Foreskin melanocyte (primary cell): ENCODE measurements at places on chromosomes 7 and 10.

- peak; percentile 39 for DNase-seq
Observed at GRCh38 chr10:69567920-69568319, 5.3 kb downstream of the NEUROG3 start.

GRCh38 chr7:77797734-77798393 is 370 bp downstream of the TMEM60 start:
- DNase-seq: no peak

DNA sequence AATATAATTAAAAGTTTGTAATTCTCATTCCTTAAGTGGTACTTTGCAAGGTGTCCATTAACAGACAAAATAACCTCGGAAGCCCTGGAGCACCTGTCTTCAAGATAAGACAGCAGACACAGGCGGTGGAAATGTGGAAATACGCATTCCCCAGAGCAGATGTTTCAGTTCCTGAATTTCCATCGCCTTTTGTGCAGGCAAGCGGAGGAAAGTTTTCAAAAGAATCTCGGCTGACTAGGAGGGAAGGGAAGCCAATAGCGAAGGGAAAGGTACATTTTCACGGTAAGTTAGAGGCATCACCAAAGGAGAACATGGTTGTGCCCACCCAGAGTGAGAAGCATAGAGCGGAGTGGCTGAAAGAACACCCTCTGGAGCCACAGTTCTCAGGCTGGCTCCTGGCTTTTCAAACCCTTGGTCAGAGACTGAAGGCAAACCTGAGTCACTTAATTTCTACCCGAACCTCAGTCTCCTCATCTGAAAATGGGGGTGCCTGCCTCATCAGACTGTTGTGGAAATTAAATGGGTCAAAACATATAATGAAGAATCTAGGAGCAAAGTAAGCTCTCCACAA is 13.6 kb downstream of the CPA1 start:
- DNase-seq: no peak

- DNase-seq: no peak
Observed at GRCh38 chr10:115871855-115872254, 401.2 kb downstream of the GFRA1 start.

DNA sequence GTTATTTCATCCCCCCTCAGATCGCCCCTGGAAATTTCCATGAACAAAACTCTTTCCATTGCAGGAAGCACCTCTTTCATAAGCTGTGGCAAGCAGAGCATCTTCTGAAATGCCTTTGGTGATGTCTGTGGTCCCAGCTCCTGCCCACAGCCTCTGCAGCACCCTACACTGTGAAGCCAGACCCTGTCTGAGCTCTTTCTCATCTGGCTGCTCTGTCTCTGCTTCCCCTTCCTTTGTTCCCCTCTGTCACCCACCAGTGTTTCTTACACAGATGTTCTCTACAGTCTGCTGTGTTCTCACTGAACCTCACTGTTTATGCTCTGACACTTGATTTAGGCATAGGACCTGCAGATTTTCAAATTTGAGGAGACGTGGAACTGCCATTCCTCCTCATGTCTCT is 1.9 kb upstream of the TAS2R39 start:
- no peak for DNase-seq

DNA sequence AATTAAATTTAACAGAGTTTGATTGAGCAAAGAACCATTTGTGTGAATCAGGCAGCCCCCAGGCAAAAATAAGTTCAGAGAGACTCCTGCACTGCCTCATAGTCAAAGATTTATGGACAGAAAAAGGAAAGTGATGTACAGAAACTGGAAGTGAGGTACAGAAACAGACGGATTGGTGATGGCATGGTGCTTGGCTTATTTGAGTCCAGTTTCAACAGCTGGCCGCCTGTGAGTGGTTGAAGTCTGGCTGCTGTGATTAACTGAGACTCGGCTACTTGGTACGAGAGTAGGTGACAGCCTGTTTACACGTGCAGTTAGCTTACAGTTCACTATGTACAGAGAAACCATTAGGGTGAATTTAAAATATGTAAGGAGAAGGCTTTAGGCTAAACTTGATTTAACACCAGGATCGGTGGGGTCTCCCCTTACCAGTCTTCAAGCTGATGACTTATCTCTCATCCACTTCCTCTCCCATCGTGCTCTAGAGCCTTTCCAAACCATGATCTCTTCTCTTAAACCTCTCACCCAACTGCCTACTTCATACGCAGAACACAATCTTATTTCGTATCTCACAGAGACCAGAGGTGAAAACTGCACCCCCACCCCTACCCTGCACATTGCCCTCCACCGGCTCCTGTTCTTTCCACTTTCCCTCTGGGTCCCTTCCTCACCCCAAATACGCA is 5.0 kb upstream of the MSMB start:
- DNase-seq: no peak

DNA sequence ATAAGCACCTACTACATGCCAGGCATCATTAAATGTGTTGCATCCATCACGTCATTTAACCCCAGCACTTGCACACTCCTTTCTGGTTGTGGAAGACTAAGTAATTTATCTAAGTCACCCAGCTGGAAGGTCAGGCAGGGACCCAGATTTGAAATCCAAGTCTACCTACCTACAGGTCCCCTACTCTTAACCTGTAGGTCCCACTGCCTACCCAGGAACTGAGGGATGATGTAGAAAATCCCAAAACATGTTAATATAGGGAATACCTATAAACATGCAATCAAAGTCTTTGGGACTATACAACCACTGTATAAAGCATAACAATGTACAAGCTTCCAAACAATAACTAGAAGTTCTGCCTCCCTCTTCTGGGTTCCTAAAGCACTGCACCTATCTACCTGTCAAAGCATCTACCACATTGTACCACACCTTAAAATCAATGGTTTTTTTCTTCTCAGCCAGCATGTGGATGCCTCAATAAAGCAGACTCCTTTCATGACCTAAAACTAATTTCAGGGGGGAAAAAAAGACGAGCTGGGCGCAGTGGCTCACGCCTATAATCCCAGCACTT is 5.6 kb downstream of the IL6 start:
- no peak for DNase-seq

DNA sequence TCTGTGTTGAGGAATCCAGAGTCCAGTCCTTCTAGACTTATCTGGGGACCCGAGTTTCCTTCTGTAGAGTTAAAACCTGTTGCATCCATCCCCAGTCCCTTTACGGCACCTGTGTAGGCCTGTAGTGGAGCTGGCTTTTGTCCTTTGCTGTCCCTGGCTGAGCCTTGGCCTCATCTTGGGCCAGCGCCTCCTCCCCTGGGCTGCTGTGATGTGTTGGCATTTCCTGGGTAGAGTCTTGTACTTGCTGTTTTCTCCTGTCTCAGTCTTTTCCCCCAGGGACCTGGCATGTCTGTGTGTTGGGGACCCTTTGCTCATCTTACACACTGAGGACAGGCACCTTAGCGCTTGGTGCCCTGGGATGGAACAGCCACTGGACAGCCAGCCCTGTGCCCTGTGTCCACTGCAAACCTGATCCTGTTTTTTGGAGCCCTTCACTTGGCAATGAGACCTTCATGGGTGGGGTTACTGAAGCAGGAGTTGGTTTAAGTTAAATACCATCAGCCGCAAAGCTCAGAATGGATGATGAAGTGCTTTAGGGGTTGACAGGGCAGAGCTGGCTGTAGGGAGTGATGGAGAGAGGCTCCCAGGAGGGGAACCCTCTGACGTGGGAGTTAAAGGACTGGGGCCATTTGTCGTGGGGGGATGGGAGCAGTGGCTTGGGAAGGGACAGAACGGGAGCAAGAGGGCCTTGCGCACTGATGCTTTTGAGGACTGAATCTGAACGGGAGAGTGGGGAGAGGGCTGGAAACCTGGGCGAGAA is 50.9 kb downstream of the CUX1 start:
- DNase-seq: no peak

GRCh38 chr7:46990761-46991160 is 591.1 kb downstream of the TNS3 start:
- peak; percentile 81 for DNase-seq

- no peak for DNase-seq
Observed at GRCh38 chr10:6059506-6059905, 2.7 kb downstream of the IL2RA start.

- DNase-seq: no peak
Observed at GRCh38 chr10:100081075-100082001, at the start of gene CPN1. Gene CPN1, minus strand, starts transcription at chr10:100081869. Its CDS starts 244 bp downstream, at chr10:100081625.

GRCh38 chr7:106377847-106378361 is 93.1 kb upstream of the NAMPT start:
- no peak for DNase-seq

GRCh38 chr10:126352453-126352852 is 35.8 kb downstream of the ADAM12 start:
- DNase-seq: no peak

- no peak for DNase-seq
Observed at GRCh38 chr10:124755581-124755980, 11.4 kb upstream of the FAM53B start.

DNA sequence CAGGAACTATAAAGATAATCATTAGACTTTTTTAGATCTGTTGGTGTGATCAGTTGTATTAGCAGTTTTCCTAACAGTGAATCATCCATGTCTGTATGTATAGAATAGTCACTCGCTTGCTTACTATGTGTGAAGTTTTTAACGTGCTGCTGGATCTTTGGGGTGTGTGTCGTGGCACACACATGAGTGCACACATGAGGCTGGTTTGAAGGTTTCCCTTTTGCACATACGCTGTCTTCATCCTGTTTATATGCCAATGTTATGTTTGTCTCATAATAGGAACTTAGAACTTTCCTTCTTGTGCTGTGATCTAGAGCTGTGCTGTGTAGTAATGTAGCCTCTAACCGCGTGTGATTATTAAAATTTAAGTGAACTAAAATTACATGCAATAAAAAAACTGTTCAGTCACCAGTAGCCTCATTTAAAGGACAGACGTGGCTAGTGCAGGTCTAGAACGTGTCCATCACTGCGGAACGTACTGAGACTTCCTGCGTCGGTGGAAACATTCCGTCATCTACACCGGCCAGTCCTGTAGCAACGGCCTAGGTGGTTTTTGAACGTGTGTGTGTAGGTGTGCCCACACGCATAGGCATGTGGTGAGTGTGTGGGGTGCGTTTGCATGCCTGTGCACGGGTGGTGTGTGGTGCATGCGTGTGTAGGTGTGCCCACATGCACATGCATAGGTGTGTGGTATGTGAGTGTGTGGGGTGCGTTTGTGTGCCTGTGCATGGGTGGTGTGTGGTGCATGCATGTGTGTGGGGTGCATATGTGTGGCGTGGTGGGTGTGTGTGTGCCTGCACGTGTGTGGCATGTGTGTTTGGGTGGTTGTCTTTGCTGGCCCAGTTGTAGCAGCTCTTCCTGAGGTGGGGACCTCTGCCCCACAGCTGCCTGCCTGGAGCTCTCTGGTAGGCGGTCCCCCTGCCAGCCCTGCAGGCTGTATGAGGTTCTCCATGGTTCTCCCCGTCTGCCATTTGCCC is 56.6 kb downstream of the INPP5A start:
- no peak for DNase-seq

DNA sequence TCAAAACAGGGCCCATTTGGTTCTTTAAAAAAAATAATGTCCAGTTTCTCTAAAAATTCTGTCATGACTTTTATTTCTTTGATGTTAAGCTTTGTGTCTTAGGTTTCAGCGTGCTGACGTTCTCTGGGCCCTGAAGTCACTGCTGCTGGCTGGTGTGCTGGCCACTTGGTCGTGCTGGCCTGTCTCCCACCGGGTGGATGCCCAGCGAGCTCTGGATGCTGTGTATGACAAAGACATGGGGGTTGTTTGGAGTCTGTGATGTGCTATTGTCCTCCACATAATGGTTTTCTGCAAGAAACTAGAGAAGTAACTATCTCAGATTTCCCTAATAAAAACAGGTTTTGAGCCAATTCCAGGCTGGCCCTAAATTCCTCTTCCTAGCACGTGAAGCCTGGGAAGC is 9.5 kb upstream of the IDI2 start:
- DNase-seq: no peak

- no peak for DNase-seq
Observed at GRCh38 chr10:30928742-30929141, 102.9 kb downstream of the ZNF438 start.

DNA sequence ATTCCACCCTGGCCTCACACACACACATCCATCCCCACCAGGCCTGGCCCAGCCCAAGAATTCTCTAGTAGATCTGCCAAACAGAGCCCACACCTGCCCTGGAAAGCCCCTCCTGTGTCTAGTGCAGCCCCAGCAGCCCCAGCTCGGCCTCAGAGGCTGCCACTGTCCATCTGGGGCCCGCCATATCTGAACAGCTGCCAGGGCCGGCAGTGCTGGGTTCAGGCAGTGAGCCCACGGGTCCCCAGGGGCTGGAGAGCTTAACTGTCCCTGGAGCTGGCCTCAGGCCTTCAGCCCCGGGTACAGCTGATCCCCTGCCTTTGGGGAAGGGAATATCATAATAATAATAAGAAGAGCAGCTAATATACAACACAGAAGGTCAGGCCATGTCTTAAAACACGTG is 574 bp downstream of the MYL10 start:
- no peak for DNase-seq

GRCh38 chr10:61812052-61812721 is 89.3 kb upstream of the ARID5B start:
- DNase-seq: no peak

- no peak for DNase-seq
Observed at GRCh38 chr10:119309423-119309770, 102.0 kb downstream of the GRK5 start.

GRCh38 chr7:3042861-3043489 is 692 bp downstream of the CARD11 start:
- no peak for DNase-seq
